Motor neuron (in vitro differentiated cells): ENCODE measurements at places on chromosomes 7 and 10. TPM values are rescaled to one million over a fixed set of nuclear protein-coding genes. Genes with fewer than 3 reads are reported as not detected.
A peak's percentile ranks its signal among the peaks of the same experiment; 100 is the strongest.

DNA sequence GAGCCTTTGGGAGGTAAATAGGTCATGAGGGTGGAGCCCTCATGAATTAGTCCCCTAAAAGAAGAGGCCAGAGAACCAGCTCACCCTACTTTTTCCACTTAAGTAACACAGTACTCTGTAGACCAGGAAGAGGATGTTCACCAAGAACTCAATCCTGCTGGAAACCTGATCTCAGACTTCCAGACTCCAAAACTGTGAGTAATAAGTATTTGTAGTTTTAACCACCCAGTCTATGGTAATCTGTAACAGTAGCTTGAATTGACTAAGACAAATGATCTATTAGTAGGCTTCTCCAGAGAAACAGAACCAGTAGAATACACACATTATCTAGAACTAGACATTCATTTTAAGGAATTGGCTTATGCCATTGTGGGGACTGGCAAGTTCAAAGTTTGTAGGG lies 51.5 kb downstream of the ANKMY2 start:
- ATAC-seq, result no peak

GRCh38 chr7:25664593-25664992 lies 436.3 kb upstream of the NPVF start:
- ATAC-seq, result no peak

- ATAC-seq, result no peak
Measured at GRCh38 chr7:142513178-142513955, 235.9 kb upstream of the PRSS1 start.

Gene PDSS1
- total RNA-seq, result 21.0 and 21.2 TPM in 2 replicates

- peak; percentile 30 for ATAC-seq
Measured at GRCh38 chr10:59177031-59177797, 771 bp downstream of the PHYHIPL start.
